Suprapubic skin (tissue), 4 donors: ENCODE measurements at places on chromosomes 1 and 21. TPM values are rescaled to one million over a fixed set of nuclear protein-coding genes. Genes with fewer than 3 reads are reported as not detected.

Gene PROX1
- 0.68 TPM for total RNA-seq

Gene LCE4A
- total RNA-seq = not detected

Gene FGR
- 4.2 TPM for total RNA-seq

Gene PLA2G2E
- total RNA-seq = not detected
